ENCODE measurements at places on chromosomes 1 and 21.

- no peaks in the 10 kb centered on the region for H3K27me3 ChIP-seq
- H3K4me3 ChIP-seq, result no peak overlapping the region
- H3K4me1 ChIP-seq, result no peaks in the 10 kb centered on the region
- no peak for DNase-seq
- H3K36me3 ChIP-seq, result no peaks in the 10 kb centered on the region
Measured at GRCh38 chr21:27580276-27580675, 613.4 kb upstream of the ADAMTS5 start.

- H3K4me1 ChIP-seq, result no peaks in the 10 kb centered on the region
- no peak for DNase-seq
- no peaks in the 10 kb centered on the region for H3K36me3 ChIP-seq
- no peak overlapping the region for H3K4me3 ChIP-seq
- peaks cover 32% of the 10 kb centered on the region for H3K27me3 ChIP-seq
- H3K27ac ChIP-seq, result no peak overlapping the region
Measured at GRCh38 chr1:175427625-175428024, 235.0 kb upstream of the KIAA0040 start.

DNA sequence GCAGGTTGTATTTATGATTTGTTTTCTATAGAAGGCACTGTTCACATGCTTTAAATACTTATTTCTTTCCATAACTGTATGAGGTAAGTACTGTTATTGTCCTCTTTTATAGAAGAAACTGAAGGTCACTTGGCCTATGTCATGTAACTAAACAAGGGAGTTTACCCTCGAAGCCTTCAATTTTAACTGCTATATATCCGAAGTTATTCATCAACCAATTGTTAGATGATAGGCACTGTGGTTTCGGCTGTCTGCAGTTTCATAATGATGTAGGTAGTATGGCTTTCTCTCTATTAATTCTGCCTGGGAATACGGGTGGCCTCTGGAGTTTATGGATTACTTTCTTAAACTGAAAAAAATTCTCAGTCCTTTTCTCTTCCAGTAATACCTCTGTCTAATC is 413.3 kb upstream of the ADGRL2 start:
- H3K27me3 ChIP-seq, result no peaks in the 10 kb centered on the region
- no peak overlapping the region for H3K4me3 ChIP-seq
- H3K27ac ChIP-seq, result no peak overlapping the region

DNA sequence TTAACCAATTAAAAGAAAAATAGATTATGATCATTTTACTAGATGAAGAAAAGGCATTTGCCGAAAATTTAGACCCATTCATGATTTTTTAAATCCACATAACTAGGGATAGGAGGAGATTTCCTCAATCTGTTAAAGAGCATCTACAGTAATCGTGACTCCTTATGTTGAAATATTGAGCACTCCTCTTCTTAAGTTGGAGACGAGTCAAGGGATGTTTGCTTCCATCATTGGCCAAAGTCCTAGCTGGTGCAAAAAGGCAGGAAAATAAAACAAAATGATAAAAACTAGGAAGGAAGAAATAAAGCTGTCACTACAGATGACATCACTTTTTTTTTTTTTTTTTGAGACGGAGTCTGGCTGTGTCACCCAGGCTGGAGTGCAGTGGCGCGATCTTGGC is 245.6 kb upstream of the KAZN start:
- H3K4me1 ChIP-seq, result no peaks in the 10 kb centered on the region
- DNase-seq, result no peak
- H3K27ac ChIP-seq, result no peak overlapping the region
- no peaks in the 10 kb centered on the region for H3K36me3 ChIP-seq

DNA sequence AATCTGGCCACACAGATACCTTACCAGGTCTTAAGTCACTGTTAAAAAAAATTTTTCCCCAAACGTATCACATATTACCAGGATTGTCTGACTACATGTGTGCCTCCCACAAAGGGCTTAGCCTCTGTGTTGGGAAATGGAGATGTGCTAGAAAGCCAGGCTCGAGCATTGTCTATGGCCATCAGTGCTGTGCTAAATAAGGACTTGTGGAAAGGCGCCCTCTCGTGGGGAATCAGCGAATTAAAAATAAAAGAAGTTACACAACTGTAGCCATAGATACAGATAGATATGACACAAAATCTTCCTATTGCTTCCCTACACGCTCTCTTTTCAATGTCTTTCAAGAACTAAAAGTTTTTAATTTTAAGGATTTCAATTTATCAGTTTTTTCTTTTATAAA is 47.5 kb upstream of the CRNN start:
- no peaks in the 10 kb centered on the region for H3K36me3 ChIP-seq
- no peak for DNase-seq
- H3K4me1 ChIP-seq, result no peaks in the 10 kb centered on the region
- no peak overlapping the region for H3K27ac ChIP-seq

DNA sequence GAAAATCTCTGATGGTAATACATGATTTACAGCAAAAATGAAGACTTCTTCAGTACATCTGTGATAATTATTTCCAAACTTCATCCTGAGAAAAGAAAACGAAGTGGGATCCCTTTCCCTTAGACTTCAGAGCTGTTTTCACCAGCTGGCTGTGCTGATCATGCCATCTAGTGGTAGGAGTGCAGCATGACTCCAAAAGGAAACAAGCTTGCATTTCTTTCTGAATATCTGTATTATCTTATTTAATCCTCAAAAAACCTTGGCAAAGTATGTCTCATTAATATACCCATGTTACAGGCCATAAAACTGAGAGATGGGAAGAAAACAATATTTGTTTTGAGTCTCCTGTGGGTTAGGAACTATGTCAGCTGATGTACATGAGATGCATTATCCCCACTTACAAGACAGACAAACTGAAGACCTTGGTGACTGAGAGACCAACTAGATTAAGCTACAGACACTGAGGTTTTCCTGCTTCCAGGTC is 9.8 kb upstream of the GJA8 start:
- peaks cover 19% of the 10 kb centered on the region for H3K4me1 ChIP-seq
- H3K4me3 ChIP-seq, result no peak overlapping the region
- no peak overlapping the region for H3K27ac ChIP-seq
- DNase-seq, result no peak
- no peaks in the 10 kb centered on the region for H3K36me3 ChIP-seq

DNA sequence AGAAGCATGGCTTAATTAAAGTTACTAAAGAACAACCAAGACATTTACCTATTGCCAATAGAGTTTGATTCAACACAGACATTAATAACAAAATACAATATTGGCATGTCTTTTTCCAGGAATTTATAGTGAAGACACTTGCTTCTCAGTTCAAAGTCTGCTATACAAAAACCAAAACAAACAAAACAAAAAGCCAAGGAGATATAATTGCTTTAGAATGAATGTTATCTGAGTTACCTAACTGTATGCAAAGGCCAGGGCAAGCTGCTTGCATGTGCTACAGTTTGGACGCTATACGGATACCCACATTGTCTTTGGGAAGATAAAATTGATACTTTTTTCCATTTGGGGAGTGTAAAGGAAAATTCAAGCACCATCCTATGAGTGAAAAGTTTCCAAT is 13.6 kb downstream of the FMO5 start:
- no peak for DNase-seq
- no peaks in the 10 kb centered on the region for H3K4me1 ChIP-seq
- no peak overlapping the region for H3K4me3 ChIP-seq
- no peaks in the 10 kb centered on the region for H3K27me3 ChIP-seq
- H3K27ac ChIP-seq, result no peak overlapping the region

DNA sequence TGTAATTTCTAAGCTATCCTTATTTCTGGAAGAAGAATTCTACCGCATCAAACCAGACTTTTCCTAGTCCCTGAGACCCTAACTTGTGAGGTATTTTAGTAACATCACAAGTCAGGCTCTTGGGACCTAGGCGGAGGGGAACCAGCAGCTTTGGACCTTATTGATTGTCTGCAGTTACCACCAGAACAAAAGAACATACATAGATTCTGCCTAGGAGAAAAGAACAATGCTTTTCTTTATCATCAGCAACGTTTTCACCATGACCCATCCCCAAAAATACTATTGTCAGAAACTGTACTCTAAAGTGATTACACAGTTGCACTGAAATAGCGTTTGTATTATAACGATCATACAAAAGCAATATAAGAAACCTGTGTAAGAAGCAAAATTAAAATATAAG is 860.4 kb downstream of the USP25 start:
- no peak for DNase-seq
- H3K4me1 ChIP-seq, result peaks cover 19% of the 10 kb centered on the region
- H3K27ac ChIP-seq, result no peak overlapping the region
- peaks cover 6% of the 10 kb centered on the region for H3K36me3 ChIP-seq
- H3K27me3 ChIP-seq, result no peaks in the 10 kb centered on the region

GRCh38 chr1:192565946-192566345 is 9.6 kb upstream of the RGS1 start:
- H3K27ac ChIP-seq, result no peak overlapping the region
- no peaks in the 10 kb centered on the region for H3K27me3 ChIP-seq
- H3K4me3 ChIP-seq, result no peak overlapping the region

DNA sequence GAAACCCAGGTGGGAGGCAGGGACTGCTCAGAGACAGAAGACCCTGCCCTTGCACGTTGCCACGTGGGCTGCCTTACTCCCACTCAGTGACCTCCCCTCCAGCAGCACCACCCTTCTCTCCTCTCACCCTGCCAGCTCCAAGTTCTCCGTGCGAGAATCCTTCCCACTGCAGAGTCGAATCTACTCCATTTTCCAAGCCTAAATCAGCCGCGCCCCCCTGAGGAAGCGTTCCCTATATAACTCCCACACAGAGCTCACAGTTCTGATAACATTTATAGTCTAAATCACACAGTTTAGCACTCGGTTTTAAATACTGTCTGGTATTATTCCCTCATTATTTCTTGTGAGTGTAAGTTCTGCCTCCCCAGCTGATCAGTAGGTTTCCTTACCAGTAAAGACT is 7.7 kb downstream of the LRRN2 start:
- peaks cover 47% of the 10 kb centered on the region for H3K27me3 ChIP-seq
- DNase-seq, result no peak
- H3K4me3 ChIP-seq, result no peak overlapping the region
- peaks cover 6% of the 10 kb centered on the region for H3K4me1 ChIP-seq
- H3K27ac ChIP-seq, result no peak overlapping the region
- H3K36me3 ChIP-seq, result no peaks in the 10 kb centered on the region

GRCh38 chr1:56229186-56229585 is 350.2 kb downstream of the PLPP3 start:
- DNase-seq, result no peak
- no peak overlapping the region for H3K4me3 ChIP-seq
- H3K27ac ChIP-seq, result no peak overlapping the region
- H3K4me1 ChIP-seq, result peaks cover 5% of the 10 kb centered on the region

GRCh38 chr1:177310326-177310725 is 139.6 kb downstream of the BRINP2 start:
- peaks cover 6% of the 10 kb centered on the region for H3K4me1 ChIP-seq
- peaks cover 6% of the 10 kb centered on the region for H3K27me3 ChIP-seq
- no peak overlapping the region for H3K27ac ChIP-seq
- H3K4me3 ChIP-seq, result no peak overlapping the region

DNA sequence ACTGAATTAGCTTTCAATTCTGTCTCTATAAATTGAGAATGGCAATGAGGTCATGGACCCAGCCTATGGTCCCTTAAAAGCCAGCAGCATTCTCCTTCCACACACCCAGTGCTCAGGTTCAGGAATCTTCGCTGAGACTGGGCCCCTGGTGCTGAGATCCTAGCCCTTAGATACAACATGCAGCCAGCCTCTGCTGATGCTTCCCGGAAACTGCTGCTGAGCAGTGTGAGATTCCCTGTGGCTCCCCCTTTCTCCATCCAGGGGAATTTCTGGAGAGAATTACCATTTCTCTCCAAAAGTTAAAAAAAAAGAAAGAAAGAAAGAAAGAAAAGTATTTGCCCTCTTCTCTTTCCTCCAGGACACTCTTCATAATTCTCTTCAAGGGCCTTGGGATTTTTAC is 31.7 kb upstream of the RALGPS2 start:
- no peak for DNase-seq
- no peak overlapping the region for H3K27ac ChIP-seq
- H3K27me3 ChIP-seq, result no peaks in the 10 kb centered on the region
- peaks cover 4% of the 10 kb centered on the region for H3K4me1 ChIP-seq
- H3K4me3 ChIP-seq, result no peak overlapping the region
- H3K36me3 ChIP-seq, result no peaks in the 10 kb centered on the region

- H3K4me1 ChIP-seq, result no peaks in the 10 kb centered on the region
- H3K4me3 ChIP-seq, result no peak overlapping the region
- H3K27ac ChIP-seq, result no peak overlapping the region
- no peak for DNase-seq
- H3K36me3 ChIP-seq, result no peaks in the 10 kb centered on the region
- H3K27me3 ChIP-seq, result no peaks in the 10 kb centered on the region
Measured at GRCh38 chr1:197388801-197389200, 120.7 kb downstream of the CRB1 start.

DNA sequence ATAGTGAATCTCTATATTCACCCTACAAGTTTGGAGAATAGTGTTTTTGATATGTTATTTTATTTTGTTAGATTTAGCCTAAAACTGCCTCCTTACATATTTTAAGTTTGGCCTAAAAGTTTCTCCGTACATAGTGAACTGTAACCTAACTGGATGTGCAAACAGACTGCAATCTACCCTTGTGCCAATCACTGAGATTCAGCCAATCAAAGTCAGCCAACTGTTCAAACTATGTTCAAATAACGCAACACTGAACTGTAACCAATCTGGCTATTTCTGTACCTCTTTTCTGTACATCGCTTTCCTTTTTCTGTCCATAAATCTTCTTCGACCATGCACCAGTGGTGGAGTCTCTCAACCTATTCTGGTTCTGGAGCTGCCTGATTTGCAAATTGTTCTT is 11.8 kb upstream of the DMRTB1 start:
- no peak overlapping the region for H3K4me3 ChIP-seq
- H3K36me3 ChIP-seq, result no peaks in the 10 kb centered on the region
- H3K27me3 ChIP-seq, result peaks cover 9% of the 10 kb centered on the region
- no peak overlapping the region for H3K27ac ChIP-seq

GRCh38 chr1:53959664-53960250 is 13.6 kb downstream of the LRRC42 start:
- H3K4me1 ChIP-seq, result peaks cover 11% of the 10 kb centered on the region
- H3K27ac ChIP-seq, result no peak overlapping the region
- no peak for DNase-seq
- peaks cover 27% of the 10 kb centered on the region for H3K36me3 ChIP-seq
- H3K4me3 ChIP-seq, result no peak overlapping the region

DNA sequence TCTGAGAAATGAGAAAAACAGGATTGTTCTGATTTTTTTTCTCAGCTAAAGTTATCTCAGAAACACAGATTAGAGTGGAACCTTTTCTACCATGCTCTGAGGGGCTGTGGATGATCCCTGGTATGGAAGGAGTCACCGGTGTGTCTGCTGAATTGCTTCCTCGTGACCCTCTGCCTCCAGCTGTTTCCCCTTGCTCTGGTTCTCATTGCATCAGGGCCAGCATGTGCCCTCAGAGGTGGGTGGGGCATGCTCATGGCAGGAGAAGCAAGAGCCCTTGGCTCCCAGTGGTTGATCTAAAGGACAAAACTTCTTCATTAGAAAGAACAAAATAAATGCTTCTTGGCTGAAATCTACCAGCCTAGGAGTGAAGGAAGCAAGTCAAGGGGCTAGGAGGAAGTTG is 183.2 kb upstream of the HMCN1 start:
- no peak overlapping the region for H3K4me3 ChIP-seq
- H3K4me1 ChIP-seq, result no peaks in the 10 kb centered on the region
- H3K36me3 ChIP-seq, result no peaks in the 10 kb centered on the region
- DNase-seq, result no peak

Data from type B pancreatic cell (in vitro differentiated cells).